IPS DF 6.9 (cell line): ENCODE measurements at places on chromosomes 5 and 9.

- peak; percentile 64 for DNase-seq
Observed at GRCh38 chr9:72592502-72593403, 71.3 kb downstream of the TMC1 start.

DNA sequence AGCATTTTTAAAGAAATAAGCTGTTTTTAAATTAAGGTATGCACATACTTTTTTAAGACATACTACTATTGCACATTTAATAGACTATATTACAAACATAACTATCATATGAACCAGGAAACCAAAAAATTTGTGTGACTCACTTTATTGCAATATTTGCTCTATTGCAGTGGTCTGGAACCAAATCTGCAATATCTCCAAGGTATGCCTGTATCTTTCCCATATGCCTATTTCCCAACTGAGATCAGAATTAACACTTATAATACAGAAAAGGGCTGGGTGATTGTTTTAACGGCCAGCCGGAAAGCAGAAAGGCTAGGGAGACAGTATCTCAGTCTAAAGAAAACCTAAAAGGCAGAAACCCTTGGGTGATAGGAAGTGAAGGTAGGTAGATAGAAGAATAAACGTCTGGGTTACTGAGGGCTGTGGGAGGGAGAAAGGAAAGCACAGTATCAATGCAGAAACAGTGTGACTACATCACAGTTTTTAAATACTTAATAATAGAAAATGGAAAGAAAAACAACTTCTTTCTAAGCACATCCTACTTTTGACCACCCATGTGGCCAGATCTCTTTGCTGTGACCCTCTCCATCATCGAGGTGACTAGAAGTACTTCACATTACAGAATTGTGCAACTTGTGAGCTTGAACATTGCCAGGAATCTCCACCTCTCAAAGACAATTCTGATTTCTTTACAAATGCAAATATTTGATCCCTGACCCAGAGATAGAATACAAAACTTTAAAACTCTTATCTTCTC, 126.4 kb downstream of the LPAR1 start:
- DNase-seq: no peak

GRCh38 chr5:171492781-171493180, 73.3 kb downstream of the FGF18 start:
- DNase-seq: no peak

DNA sequence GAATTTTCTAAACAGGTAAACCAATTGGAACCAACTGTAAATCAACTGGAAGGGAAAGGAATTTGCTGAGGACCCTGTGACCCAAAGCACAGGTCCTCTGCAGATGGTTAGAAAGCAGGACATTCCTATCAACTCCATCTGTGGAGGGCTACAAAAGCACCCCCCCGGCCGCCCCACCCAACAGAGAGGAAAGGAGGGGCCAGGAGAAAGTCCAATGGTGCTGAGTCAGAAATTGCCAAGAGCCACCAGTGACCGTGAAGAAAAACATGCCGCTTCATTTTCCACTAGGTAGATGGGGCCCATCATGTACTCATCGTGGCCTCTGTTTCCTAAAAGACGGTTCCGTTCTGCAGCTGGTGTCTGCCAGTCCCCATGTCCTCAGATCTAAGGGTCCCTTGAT, 66.3 kb downstream of the RAPGEF1 start:
- DNase-seq: no peak

- no peak for DNase-seq
Observed at GRCh38 chr5:154830596-154830995, 19.8 kb downstream of the FAXDC2 start.

DNA sequence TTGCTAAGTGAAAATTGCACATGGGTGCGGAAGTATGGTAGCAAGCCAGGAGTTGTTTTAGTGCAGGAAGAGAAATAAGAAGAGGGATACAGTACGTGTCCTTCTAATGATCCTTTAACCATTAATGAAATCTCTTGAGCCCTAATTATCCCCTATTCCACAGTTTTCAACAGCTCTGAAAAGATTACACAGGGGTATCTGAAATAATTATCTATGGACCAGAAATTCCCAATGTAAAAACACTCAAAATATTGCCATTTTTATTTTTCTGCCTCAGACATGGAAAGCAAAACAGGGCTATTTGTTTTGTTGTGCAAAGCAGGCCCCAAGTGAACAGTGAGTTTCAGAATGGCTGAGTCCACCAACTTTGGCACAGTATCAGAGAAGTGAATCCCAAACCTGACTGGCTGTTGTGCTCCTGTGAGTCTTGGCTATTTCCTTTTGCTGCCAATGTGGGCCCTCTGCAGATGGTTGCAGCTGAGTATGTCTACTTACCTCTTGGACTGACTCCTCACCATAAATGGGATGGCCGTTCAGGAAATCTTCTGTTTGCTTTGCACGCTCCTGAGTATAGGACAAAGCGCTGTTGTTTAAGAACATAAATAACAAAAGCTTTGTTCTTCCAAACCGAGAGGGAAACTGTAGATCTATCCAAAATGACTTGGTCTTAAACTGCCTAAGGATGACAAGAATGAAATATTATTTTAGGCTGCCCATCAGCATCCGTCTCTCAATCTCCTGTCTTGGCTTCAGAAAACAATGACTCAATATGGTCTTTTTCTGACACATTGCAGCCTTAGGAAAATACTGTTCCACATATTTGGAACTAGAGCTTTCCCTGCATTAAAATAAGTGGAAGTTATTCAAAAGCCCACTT, 204.1 kb downstream of the DEPDC1B start:
- DNase-seq: no peak

GRCh38 chr9:10612641-10613398, at the start of gene PTPRD:
Gene PTPRD (minus strand): TSS chr9:10613002.
- no peak for DNase-seq

- DNase-seq: no peak
Observed at GRCh38 chr5:135565725-135566421, 12.9 kb downstream of the CXCL14 start.

DNA sequence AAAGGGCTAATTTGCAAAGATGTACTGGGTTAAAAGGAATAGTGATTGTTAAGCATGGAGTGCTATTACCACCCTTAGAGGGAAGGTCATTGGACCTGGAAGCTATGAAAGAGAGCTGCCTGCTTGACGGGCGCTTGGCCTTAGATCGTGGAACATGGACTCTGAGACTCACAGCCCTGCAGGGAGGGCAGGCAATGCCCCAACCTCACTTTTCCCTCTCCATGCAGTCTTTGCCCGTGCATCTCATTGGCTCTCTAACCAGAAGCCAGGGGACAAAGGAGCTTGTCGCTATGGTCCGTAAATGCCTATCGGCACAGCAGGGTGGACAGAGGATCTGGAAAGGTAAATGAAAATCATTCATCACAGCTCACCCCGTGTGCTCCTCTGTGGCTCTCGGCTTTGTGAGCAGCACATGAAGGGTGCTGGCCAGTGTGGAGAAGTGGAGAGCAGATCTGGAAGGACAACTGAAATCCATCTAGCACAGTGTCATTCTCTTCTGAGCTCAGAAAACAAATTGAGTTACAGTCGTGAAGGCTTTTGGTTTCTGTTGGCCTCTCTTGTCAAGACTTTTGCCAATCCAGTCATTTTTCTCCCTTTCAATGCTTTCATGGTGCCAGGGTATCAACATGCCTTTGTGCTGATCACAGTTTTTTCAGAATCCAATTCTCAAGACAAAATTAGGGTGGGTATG, 186.2 kb downstream of the SNX18 start:
- DNase-seq: no peak

DNA sequence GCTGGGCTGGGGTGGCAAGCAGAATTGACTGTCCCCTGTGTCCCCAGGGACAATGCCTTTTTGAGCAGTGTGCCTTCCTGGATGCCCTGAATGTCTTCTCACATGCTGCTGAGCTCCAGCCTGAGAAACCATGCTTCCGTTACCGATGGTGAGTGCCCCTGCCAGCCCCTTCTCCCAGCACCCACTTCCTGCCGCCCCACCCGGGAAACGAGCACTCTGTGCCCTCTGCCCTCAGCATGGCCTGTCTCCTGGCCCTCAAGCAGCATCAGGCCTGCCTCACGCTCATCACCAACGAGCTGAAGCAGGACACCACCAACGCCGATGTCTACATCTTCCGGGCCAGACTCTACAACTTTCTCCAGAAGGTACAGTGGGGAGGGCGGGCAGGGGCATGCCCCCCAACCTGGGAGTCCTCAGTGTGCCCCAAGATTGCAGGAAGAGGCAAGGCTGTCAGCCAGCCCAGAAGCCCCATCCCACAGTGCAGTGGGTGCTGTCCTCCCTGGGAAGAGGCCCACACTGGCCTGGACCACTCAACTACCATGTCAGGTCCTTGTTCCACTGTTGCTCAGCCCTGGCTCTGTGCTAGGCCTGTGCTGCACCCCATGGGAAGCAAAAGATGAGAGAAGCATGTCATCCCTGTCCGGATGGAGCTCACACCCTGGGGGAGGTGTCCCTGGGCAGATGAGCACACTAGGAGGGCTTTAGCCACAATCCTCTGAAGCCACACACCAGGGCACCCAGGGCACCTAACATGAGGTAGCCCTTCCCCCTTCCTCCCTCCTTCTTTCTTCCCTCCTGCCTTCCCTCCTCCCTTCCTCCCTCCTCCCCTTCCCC, 4.4 kb downstream of the TTC16 start:
- DNase-seq: no peak

DNA sequence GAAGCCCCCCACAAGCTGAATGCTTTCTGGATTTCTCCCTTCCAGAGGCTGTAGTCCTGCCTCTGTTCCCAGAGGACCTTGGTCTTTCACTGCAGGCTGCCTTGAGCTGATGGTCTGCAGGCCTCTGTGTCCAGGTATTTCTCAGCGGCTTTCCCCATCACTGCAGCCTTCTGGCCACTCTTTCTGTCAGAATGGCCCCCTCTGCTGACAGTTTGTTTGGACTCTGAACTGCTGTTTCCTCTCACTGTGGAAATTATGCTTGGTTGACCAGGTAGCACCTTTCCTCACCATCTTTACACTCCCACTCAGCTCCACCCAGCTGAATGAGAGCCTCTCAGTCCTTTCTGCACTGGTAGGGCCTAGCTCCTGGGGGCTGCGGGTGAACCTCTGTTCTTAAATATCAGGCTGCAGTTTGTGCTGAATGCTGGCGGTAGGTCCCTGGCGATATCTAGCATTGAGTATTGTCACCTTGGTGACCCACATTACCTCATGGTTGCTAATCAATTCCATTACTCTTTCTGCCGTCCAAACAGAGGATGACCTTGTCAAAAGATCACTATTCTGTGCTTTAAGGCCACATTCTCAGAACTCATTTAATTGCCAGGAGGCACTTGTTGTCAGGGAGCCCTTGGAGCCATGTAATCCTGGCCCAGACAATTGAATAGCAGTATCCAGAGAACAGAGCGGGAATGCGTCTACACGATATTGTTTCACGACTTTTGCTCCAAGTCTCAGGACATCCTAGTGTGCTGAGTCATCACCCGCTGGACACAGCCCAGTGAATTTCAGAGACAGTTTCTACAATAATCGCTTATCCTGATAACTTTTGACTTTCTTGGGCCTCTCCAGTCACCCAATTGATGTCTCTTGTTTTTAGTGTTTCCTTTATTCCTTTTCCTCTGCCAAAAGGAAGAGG, 230.2 kb downstream of the TENT4A start:
- no peak for DNase-seq

DNA sequence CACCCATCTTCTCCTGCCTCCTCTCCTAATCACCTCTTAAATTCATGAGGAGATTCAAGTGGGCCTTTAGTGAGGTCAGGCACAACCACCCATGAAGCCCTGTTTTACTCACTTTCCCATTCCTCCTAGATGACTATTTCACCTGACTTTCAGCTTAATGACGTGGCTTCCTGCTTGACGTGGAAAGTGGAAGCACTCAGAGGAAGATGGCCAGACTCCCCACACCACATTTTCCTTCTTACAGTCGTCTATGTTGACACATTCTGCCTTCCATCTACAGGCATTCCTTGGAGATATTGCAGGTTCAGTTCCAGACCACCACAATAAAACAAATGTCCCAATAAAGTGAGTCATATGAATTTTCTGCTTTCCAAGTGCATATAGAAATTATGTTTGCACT, 146.4 kb upstream of the TAS2R1 start:
- no peak for DNase-seq

DNA sequence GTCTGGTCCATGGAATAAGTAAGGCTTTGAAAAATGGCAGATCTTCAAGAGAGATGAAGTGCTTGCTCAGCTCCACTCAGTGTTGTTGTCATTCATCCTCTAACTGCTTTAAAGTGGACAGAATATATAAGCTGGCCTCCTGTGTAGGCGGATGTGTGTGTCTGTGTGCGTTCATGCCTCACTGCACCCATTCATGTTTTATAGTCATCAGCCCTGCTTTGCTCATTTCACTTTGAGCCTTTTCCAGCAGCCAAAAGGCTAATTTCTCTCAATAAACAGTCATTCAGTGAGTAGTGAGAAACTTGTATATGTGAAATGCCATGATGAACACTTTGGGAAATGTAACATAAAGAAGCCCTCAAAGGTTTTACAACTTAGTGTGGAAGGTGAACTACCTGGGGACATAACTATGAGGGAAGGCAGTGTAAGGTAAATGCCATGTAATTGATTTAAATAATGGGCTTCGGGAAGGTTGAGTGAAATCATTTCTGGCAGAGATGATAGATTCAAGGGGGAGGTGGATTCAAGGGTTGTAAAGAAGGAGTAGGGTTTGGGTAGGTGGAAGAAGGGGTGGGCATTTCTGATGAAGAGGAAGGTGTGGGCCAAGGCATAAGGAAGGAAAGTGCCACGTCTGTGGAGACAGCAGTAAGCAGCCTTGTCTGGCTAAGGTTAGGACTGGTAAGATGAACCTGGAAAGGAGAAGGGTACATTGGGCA, 15.7 kb downstream of the TTC23L start:
- no peak for DNase-seq

- no peak for DNase-seq
Observed at GRCh38 chr9:6415266-6415665, 2.3 kb downstream of the UHRF2 start.

DNA sequence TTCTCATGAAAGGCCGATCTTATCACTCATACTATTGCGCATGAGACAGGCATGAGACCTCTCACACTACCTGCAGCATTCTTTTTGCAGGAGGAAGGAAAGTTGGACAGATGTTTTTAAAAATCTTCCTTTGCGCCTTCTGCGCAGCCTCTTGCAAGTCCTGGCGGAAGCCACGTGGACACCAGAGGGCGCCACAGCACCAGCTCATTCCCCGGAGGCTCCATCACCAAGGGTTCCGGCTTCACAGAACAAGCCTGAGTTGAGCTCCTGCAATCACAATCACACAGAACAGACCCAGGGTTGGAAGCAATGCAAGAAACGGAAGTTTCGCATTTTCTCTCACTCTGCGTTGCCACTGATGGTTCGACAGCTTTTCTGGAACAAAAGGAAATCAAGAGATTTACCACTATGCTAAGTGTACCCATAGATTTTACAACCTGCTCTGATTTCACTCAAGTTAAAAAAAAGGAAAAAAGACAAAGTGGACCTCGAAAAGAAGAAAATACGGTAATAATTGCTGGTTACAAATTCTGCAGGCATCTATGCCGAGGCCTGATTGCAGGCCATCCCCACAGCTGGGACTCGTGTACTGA, 304.7 kb upstream of the MSX2 start:
- peak; percentile 84 for DNase-seq

- DNase-seq: no peak
Observed at GRCh38 chr5:87127956-87128687, 139.6 kb upstream of the RASA1 start.
